A172 (cell line): ENCODE measurements at places on chromosomes 4 and X. TPM values are rescaled to one million over a fixed set of nuclear protein-coding genes. Genes with fewer than 3 reads are reported as not detected.

DNA sequence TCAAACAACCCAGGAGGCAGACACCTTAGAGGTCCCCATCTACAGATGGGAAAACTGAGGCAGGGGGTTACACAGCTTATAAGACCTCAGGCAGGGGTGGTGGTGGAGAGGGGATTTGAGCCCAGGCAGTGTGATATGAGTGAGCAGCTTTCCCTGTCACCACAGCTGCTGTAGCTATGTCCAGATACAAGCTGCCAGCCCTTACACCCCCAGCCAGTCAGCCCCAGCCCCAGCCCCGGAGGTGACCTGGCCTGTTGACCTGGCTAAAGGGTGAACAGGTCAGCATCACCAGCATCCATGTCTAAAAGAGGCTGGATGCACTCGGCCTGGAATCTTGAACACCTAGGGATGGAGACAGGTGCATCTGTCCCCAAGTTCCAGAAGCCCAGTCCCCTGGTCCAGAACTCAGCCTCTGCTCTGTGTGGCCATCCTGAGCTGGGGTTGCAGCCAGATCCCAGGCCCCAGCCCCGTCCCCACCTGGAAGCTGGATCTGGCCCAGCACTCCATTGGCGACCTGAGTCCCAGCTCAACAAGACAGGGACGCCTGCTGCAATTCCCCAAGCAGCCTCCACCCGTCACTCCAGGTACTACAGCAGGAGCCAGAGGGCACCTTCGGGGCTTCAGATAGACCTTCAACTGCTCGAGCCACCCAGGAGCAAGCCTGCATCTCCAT lies 89.5 kb downstream of the JAKMIP1 start:
- DNase-seq: no peak

DNA sequence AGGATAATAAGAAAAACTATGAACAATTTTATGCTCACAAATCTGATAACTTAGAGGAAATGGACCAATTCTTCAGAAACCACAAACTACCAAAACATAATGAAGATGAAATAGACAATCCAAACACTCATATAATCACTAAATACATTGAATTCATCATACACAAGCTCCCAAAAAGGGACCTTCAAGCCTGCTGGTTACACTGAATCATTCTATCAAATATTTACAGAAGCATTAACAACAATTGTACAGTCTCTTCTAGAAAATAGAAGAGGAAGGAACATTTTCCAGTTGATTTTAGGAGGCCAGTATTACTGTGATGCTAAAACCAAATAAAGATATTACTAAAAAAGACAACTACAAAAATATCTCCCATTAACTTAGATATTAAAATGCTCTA lies 88.3 kb downstream of the IL15 start:
- DNase-seq: no peak

DNA sequence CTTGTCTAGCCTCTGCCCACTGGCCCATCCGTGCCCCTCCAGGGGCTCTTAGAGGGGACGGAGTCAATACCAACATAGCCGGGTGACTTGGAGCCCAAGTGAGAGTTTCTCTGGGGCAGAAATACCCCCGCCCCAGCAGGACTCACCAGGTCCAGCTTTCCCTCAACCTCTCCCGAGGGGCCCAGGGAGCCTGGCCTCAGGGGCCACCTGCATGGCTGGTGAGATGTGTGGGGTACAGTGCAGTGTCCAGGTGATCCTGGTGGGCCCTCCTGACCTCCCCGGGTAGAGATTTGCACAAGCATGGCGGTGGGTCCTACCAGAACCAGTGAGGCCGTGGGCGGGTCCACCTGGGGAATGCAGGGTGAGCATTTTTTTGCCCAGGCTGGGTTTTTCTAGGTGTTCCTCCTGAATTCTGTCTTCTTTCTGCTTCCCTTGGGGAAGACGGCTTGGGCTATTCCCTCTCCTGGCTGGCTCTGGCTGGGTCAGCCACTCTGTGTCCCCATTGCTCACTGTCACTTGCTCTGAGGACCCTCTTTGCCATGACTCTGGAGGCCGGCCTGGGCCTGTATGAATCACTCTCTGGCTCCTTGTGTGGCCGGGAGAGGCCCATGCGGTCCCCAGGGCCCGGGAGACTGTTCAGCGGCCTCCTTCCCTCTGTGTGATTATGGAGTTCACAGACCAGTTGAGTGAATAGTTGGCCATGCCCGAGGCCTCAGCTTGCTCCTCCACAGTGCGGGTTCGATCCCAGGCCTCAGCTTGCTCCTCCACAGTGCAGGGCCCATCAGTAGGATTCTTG lies 71.0 kb upstream of the NKX1-1 start:
- no peak for DNase-seq

DNA sequence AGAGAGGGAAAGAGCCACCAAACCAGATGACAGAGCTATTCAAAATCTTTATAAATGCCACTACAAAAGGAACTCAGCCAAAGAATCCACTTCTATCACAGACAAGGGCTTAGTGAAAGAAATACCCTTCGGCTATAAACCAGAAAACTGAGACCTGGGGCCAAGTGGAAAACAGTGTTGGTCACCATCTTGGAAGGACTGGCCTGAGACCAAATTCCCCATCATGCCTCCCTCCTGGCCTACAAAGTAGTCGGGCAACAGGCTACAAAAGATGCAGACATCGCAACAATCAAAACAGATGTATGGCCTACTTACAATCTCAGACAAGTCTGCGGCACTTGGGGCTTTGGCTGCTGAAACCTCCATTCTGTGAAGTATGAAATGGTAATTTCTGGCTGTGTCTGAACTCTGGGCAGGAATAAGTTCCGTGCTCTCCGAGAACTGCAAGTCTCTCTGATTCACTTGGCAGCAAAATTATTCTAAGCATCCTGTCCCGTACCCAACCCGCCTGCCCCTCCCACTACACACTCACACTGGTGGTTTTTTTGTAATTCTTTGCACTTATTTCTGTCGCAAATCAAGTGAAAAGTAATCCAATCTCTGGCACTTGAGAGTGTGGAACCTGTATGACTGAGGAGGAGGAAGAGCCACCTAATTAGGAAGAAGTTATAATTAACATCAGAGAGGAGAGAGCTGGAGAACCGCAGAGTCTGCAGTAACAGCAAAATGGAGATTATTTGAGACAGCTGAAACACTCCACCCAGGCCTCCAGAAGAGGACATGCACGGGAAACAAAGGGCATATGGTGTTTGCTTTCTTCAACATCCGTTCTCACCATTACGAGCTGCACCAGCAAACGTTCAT lies 87.8 kb downstream of the SH3KBP1 start:
- peak; percentile 38 for DNase-seq

DNA sequence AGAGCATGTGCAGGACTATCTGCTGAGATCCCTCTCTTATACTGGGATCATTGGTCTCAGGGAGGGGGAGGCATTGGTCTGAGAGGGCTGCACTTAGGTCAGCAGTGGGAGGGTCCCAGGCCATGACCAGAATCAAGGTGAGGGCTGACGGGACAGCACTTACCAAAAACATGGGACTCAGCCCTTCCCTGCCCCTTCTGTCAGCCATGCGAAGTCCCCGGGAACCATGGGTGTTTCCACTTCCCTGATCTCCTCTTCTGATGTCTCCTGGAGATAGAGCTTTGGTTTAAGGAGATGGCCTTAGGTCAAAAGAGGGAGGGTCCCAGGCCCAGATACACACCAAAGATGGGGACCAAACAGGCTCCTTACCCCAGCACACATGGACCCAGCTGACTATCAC lies 12.9 kb upstream of the HSFX1 start:
- no peak for DNase-seq

DNA sequence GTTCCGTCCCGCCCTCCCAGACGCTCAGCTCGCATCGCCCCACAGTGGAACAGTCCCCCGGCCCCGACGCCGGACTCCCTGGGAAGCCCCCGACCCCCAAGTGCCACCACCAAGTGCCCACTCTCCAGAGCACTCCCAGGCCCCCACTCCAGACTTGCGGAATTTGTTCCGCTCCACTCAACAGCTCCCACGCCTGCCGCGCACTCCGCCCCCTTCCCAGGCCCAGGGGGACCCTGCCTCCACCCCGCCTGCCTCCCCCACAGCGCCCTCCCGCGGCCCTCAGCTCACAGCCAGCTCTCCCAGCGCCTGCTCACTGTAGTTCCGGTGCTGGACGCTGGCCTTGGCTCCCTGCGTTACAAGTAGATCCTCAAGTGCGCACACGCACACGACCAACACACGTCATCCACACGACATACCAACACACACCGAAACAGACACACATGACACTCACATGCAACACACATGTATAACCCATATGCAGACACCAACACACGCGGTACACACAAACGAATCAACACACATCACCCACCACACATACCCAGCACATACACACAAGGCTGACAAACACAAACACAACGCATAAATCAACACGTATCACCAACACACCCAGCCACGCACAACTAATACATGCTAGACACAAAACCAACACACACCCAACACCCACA lies 8.0 kb downstream of the MSX1 start:
- no peak for DNase-seq

DNA sequence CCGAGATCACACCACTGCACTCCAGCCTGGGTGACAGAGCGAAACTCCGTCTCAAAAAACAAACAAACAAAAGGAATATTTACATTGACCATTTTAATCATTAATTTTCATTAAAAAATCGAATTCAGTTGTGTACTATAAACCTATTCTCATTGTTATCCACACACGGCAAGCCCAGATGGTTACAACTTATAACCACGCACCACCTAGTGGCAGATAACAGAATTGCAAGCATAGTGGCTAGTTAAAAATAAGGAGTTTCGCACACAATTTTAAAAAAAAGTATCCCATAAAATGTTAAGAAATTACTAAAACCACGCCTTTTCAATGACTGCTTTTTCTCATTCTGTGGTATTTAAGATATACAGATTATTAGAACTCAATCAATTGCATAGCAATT lies 25.4 kb downstream of the MBNL3 start:
- DNase-seq: no peak

DNA sequence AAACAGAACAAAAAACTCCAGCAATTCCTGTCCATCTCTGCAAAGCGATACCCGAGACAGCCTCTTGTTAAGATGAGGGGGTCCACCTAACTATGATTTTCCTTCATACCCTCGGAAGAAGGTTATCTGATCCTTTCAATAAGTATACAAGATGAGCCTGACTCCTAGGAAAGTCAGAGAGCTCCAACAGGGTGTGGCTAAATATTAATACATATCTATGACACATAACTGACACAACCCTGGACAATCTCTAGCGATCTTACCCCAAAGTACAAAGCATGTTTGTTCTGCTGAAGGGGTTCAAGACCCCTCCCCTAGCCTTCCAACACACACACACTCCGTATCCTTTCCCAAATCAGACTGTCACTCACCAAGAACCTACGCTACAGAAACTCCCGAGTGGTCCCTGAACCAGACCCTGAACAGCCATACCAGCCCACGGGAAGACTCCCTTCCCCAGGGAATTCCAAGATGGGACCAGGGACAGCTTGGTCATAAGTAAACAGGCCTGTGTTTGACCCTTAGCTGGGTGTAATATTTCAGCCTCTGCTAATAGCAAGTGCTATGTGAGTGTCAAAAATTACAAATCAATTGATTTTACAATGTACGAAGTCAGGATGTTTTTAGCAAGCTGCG lies 110.3 kb downstream of the PRKX start:
- DNase-seq: no peak

DNA sequence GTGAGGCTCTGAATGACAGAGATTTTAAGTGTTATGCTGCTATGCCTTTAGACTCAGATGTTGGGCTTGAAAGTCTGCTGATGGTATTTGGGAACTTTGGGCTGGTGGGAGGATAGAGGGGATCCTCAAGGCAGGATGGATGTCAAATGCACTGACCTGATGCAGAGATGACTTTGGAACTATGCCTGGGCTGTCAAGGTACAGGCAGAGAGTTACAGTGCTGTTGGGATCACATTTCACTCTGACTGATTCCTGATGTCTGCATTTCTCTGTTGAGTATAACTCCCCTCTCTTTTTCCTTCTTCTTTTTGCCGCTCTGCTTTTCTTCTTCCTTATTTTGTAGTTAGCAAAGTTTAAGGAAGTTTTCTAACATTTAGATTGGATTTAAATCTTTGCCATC lies 271.8 kb upstream of the ARX start:
- no peak for DNase-seq

- no peak for DNase-seq
Measured at GRCh38 chr4:87311684-87312083, 11.0 kb downstream of the HSD17B13 start.

SHROOM4 gene
- total RNA-seq: not detected in 2 replicates
